ENCODE measurements at places on chromosomes 4 and X.

DNA sequence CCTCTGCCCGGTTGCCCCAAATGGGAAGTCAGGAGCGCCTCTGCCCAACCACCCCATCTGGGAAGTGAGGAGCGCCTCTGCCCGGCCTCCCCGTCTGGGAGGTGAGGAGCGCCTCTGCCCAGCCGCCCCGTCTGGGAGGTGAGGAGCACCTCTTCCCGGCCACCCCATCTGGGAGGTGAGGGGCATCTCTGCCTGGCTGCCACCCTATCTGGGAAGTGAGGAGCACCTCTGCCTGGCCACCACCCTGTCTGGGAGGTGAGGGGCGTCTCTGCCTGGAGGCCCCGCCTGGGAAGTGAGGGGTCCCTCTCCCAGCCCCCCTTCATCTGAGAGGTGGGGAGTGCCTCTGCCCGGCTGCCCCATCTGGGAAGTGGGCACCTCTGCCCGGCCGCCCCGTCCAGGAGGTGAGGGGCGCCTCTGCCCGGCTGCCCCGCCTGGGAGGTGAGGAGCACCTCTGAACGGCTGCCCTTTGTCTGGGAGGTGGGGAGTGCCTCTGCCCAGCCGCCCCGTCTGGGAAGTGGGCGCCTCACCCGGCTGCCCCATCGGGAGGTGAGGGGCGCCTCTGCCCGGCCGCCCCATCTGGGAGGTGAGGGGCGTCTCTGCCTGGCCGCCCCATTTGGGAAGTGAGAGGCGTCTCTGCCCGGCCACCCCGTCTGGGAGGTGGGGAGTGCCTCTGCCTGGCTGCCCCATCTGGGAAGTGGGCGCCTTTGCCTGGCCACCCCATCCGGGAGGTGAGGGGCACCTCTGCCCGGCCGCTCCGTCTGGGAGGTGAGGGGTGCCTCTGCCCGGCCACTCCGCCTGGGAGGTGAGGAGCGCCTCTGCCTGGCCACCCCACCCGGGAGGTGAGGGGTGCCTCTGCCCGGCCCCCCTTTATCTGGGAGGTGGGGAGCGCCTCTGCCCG is 10.6 kb downstream of the PABPC1L2A start:
- DNase-seq: no peak

- DNase-seq: no peak
These were observed 103.6 kb downstream of the RTL3 start for GRCh38 chrX:78555401-78555980.

- no peak for DNase-seq
These were observed 2.5 kb downstream of the AKAP4 start for GRCh38 chrX:50198348-50198747.

GRCh38 chr4:11399461-11399971 is 29.2 kb downstream of the HS3ST1 start:
- DNase-seq: no peak

DNA sequence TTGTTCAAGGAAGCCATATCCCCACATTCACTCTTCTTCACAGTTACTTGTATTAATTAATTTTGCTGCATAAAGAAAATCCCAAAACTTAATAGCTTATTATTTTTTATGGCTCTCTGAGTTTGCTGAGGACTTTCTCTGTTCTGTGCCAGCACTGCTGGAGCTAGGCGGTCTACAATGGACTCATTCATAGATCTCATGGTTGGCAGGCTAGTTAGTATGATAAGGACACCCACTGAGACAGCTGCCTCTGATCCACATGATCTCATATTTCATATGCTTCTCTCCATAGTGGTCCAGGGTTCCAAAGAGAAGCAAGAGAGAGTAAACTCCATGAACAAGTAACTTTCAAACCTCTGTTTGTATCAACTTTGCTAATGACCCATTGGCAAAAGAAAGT is 170.2 kb downstream of the ADGRA3 start:
- no peak for DNase-seq

DNA sequence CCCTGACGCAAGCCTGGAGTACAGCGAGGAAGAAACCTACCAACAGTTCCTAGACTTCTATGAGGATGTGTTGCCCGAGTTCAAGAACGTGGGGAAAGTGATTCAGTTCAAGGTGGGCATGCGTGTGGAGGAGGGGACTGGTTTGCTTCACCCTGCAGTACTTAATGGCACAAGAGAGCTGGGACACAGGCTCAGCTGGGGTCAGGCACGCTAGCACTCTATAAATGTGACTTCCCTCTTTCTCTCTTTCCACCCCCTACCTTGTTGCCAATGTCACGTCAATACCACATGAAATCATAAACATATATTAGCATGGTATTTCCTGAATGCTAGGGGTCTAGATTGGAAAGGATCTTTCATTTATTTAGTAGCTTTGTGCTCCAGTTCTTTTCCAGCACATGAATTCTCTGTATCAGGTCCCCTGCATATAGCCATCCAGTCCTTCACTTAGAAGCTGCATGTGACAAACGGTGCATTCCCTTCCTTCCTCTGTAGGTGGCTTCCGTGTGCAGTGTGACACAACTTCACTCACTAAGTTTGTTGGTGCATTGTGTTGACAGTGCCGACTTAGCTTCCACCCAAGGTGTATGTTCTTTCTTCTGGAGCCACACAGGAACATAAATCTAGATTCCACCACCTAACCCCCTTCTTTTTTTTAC is 25.6 kb downstream of the ZRSR2 start:
- no peak for DNase-seq

DNA sequence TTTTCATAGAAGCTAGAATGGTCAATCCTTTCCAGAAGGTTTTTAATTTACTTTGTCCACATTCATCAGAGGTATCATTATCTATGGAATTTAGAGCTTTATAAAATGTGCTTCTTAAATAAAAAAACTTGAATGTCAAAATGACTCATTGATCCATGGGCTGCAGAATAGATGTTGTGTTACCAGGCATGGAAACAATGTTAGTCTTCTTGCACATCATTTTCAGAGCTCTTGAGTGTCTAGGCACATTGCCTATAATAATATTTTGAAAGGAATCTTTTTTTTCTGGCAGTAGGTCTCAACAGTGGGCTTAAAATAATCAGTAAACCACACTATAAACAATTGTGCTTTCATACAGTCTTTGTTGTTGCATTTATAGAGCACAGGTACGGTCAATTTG is 200.3 kb downstream of the FAT4 start:
- DNase-seq: no peak

- DNase-seq: no peak
These were observed 32.5 kb downstream of the HMGB2 start for GRCh38 chr4:173301518-173302201.

GRCh38 chrX:41025926-41026701 is 59.1 kb upstream of the USP9X start:
- DNase-seq: no peak
